ENCODE measurements at places on chromosomes 5 and 9. TPM values are rescaled to one million over a fixed set of nuclear protein-coding genes. Genes with fewer than 3 reads are reported as not detected.

The JAKMIP2 gene
- 1.8 TPM for total RNA-seq

The IL31RA gene
- not detected for total RNA-seq

The PCDHGB1 gene
- total RNA-seq = 0.82 TPM

The VCP gene
- 219 TPM for total RNA-seq

The SSBP2 gene
- 39.4 TPM for total RNA-seq

The PAPPA gene
- 27.4 TPM for total RNA-seq

The BTNL3 gene
- total RNA-seq = not detected

All from pericardium fibroblast (primary cell).